ENCODE measurements at places on chromosomes 7 and 10.

DNA sequence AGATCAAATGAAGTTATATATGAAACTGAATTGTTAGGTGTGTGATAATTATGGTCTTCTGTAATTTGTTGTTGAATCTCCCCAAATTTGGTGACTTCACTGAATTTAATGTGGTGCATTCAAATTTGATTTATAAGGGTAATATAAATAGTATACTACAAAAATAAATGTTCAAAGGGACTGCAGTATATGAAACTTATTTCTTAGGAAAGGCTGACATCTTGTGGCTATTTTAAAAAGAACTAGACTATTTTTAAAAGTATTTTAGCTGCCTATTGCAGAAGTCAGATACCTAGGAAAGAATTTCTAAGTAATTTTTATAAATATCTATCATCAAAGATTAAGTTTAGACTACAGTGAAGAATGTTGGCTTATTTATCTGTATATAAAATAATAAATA lies 36.6 kb downstream of the ATRNL1 start:
- no peak for DNase-seq

- no peak for DNase-seq
These were observed 44.4 kb upstream of the SLF2 start for GRCh38 chr10:100868382-100868781.

DNA sequence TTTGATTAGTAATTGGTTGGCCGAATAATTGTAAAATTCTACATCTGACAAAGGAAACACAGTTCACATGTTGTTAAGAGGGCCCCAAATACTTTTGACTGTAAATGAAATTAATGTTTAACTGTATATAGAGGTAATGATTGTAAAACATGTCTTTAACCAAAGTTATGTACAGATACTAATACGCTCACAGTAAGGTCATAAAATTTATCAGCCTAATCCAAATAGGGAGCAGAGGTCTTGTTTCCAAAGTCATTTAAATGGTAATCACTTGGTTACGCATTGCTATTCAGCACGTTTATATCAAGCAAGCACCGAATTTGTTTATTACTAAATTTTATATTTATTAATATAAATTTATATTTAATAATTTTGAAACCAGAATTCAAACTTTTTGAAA lies 1.4 kb downstream of the PHYHIPL start:
- DNase-seq, result no peak

DNA sequence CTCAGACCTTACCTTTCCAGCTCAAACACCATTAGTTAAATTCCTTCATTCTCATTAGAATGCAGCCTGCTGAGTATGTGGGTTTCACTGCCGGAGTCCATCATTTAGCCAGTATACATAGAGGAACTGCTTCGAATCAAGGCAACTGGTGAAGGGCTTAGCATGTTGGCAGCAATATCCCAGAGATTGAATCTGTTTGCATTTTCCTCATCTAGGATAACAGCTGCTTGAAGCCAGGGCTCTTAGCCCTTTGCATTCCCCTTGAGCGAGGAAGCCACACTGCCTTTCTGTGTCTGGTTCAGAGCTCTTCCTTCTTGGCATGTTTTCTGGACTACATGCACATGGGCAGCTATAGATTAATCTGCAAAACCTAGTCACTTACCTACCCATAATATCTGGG lies 14.7 kb downstream of the NODAL start:
- DNase-seq, result no peak

DNA sequence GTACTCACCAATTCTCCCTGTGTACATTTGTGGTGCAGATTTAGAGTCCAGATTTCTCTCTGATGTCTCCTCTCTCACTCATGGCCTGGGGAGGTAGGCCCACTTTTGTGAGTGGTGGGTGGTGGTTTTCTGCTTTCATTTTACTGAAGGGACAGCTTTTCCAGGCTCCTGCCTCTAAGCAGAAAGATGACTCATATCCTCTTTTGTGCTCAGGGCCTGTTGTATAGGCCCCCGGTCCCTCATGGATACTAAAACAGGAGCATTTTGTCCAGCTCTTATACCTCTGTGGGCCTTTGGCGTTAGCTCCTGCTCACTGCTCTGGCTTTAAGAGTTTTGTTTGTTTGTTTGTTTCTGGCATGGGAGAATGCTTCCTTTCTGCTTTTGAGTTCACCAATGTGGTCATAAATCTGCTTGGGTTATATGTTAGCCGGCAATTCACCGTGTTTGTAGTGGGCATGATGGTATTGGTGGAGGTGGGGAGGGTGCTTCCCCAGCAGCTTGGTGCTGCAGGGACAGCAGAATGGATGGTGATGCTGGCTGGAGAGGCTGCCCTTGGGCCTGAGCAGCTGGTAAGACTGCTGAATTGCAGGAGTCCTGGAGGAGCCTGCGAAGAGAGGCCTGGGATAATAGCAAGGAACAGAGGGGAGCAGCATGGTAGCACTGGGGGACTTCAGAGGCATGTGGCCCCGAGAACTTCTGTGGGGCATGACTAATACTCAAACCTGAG lies 468.7 kb downstream of the RPS24 start:
- no peak for DNase-seq

GRCh38 chr10:48577158-48577557 lies 27.7 kb downstream of the ARHGAP22 start:
- no peak for DNase-seq

DNA sequence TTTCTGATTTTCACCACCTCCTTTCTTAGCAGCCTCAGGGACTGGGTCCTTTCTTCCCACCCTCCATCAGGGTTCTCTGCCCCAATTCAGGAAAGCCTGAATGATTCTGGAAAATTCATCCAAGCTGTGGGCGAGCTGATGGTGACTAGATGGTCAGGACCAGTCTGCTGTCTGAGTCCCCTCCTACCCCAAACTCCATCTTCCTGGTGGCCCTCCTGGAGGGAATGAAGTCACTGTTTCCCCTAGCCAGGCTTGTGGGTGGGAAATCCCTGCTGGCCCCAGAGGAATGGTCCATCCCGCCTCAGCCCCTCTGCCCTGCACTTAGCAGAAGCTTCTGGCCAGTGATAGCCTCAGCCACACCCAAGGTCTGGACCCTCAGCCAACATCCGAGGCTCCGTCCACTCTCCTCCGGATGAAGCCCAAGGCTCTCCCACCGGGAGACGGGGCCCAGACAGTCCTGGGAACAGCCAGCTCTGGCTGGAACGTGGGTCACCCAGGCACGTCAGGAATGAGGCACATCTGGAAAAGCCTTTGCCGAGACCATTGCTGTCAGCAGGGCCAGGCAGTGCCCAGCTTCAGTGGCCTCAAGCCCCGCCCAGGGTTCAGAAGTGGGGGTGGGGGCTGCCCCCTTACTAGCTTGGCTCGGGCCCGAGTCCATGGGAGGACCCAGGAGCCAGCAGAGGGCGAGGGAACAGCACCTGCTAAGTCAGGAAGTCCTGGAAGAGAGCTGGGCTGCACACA lies 4.0 kb upstream of the AQP1 start:
- no peak for DNase-seq

DNA sequence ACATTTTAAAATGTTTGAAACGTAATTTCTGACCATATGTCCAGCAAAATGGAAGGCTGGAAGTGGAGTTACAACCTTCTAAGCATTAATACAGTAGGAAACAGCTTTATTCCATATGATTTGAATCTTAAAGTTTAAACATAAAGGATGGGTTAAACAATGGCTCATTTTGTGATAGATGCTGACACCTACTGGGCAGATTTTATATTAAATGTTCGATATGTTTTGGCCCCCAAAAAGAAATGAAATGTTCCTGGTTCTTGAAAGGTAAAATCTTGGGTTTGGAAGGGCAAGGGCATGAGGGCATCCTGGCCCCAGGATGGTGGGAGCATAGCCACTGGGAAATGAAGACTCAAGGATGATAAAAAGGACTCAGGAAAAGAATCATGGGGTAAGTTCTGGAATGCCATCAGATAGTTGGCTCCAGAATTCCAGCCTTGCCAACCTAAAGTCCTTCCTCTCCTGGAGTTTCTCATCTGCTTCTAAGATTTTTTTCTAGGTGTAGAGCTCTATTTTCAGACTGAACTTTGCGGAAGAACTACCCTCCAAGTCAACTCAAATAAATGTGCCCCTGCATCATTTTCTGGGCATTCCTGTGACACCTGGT lies 34.6 kb upstream of the SLC35G1 start:
- DNase-seq, result no peak

DNA sequence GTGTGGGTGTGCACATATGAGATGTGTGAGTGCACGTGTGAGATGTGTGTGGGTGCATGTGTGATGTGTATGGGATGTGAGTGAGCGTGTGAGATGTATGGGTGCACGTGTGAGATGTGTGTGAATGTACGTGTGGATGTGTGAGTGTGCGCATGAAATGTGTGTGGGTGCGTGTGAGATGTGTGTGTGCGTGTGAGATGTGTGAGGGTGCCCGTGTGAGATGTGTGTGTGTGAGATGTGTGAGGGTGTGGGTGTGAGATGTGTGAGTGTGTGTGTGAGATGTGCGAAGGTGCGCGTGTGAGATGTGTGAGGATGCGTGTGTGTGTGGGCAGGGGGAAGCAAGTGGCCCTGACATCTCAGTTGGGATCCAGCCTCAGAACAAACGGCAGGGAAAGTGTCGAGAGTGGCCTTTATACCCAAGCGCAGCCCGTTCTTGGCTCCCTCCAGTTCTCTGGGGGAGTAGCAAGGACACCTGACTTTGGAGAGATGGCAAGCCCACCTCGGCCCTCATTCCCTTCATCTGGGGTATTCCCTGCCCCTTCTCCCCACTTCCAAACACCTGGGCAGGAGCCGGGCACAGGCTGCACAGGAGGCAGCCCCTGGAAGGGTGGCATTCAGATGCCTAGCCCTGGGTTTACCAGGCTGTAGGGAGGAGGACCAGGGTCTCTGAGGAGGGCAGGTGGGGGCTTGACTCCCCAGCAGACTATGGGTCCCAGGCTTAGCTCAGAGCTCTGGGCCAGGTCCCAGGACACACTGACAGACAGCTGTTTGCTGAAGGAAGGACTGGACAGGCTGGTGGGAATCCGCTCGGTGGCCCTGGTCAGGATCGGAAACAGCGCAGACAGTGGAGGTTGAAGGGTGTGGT lies 31.6 kb downstream of the PPIF start:
- no peak for DNase-seq

GRCh38 chr7:55557666-55558188 lies 14.6 kb downstream of the VOPP1 start:
- DNase-seq, result no peak

GRCh38 chr7:33669251-33669670 lies 236.1 kb upstream of the BMPER start:
- DNase-seq, result no peak

DNA sequence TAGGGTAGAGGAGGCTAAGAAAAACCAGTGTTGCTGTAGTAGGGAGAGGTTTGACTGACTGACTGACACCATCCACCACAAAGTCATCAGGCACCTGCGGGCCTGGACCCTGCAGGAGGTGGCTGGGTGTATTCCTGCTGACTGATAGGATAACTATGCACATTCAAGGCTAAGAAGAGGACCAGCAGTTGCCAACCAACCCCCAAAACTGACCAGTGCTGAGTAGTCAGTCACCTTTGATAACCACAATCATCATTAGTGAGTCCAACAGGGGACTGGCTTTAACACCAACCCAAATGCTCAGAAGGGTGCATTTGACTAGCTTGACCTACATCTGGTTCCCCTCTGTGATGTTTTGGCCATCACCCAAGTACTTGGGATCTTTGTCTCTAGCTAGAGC lies 30.5 kb downstream of the PLXNA4 start:
- DNase-seq, result no peak

DNA sequence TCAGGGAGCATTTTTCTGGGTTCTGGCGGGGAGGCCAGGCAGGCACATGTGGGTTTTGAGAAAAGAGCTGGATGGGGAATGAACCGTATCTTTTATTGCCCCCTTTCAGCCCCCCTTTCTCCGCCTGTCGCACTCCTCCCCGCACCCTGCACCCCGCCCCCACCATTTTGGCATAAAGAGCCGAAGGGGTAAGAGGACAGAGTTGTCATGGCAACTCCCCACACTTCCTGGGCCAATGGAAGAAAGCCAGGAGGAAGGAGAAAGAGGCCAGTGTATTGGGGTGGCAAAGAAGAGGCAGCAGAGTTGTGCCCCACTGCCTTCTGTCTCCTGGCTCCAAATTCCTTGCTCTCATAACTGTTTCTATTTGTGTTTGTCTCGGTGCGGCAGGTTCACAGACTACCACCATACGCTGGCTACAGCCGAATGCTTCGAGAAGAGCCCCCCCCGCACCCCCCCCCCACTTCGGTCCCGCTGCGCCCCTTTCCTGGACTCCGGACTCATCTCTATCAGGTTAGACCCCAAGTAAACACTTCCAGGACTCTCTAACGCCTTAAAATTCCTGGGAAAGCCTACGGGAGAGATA lies 3.4 kb downstream of the KCNIP2 start:
- DNase-seq, result peak; percentile 22

DNA sequence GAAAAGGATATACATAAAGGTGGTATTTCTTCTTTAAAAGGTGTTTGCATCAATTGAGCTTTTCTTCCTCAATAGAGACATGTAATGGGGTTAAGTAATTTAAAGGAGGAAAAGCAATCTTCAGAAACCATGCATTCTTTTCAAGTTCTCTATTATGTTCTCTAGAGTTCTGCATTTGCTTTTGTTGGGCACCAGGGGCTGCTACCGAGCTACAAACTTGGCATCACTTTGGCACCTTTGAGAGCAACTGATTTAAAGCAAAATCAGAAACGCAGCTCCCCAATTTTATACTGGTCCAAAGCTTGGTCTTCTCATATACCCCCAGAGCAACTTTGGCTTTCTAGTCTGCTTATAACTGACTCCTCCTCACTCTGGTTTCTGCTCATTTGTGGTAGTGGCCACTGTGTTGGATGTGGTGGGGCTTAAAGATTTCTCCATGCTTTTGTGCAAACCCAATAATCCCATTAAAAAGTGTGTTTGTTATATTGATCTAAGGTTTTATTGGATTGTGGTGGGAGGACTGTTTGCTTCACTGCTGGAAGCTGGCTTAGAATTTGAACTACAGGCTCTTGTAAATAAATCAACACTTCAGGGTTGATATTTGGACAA lies 712.1 kb downstream of the PHTF2 start:
- DNase-seq, result no peak

DNA sequence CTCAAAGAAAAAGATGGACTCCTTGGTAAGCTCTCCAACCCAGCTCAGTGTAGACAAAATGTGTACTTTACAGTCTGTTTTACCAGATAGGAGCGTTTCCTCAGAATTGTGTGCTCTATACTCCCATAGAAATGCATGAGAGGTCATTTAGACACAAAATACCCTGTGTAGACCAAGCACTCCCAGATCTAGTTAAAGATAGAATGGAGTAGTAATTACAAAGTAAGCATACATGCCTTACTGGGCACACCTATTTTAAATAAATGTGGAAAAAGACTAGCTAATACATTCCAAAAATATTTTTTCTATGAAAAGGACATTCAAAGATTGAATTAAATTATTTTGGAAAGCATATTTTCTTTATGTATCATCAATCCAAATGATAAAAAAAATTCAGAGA lies 271.9 kb upstream of the DGKB start:
- no peak for DNase-seq

- no peak for DNase-seq
These were observed 46.7 kb downstream of the SHOC2 start for GRCh38 chr10:110966146-110966545.

GRCh38 chr7:91771921-91772815 lies 108.3 kb downstream of the MTERF1 start:
- no peak for DNase-seq

- DNase-seq, result no peak
These were observed 920.8 kb downstream of the TYW1 start for GRCh38 chr7:67917437-67917755.
